ENCODE measurements at places on chromosomes 11 and 22.
A peak's percentile ranks its signal among the peaks of the same experiment; 100 is the strongest.

DNA sequence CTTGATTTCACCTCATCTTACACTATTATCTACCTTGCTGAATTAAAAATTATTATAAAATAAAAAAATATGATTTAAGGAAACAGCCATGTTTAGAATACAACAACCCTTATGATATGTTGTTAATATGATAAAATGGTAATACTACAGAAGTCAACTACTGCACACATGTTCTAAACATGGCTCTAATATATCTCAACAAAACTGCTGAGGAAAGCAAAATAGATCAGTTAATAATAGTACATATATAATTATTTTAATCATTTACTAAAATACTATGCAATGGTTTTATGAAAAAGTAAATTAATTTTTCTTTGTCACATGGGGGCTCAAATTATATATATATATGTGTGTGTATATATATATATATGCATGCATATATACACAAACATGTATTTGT, 57.7 kb downstream of the EIF3M start:
- DNase-seq: no peak

DNA sequence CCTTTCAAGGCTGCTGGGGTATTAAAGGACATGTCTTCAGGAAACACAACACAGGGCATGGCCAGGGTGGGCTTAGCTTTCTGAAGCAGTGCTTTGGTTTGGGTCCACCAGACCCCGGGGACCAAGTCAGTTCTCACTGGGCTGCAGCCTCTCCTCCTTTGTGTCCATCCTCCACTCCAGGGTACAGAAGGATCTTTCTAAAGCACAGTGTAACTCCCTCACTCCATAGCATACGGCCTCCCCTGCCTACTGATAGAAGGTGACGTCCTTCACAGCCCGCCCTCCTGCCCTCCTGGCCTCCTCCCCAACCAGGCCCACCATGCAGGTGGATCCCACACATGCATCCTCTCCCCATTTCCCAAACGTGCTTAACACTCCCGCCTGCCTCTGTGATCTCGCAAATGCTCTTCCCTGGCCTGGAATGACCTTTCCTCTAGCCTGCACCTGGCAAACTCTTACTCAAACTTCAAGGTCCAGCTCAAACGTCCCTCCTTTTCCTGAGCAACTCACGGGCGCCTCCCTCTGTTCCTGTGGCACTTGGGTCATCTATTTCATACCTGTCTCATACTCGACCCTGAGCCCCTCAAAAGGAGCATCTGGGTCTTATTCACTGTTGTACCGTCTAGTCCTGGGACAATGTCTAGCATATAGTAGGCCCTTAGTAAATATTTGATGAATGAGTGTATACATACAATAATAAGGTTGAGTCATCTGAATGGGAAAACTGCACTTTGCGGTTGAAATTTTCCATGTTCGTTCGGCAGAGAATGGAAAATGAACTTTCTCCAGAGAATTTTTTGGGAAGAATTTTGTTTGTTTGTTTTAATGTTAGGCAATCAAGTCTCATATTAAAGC, 187.7 kb downstream of the EFCAB6 start:
- no peak for DNase-seq

GRCh38 chr11:86135319-86135714, 66.4 kb upstream of the PICALM start:
- no peak for DNase-seq

DNA sequence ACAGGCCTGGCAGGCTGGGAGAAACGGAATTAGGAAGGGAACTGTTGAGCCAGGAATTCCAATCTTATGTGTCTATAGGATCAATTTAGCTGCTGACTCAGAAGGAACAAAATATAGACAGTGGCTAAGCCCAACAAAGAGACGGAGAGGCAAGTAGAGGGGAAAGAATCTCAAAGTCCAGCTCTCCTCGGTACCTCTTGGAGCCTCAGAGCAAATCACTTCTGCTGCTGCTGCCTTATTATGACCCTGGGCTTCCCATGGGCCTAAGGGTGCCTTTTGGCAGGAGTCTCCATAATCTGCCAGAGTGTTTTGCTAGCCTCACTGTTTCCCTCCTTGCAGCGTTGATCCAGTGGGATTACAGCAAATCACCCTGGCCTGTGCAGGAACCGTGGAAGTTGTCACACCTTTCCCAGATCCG, 31.7 kb downstream of the PAX6 start:
- no peak for DNase-seq

- no peak for DNase-seq
Observed at GRCh38 chr22:42752230-42752746, 31.6 kb upstream of the A4GALT start.

- peak; percentile 33 for DNase-seq
Observed at GRCh38 chr11:75582895-75583717, 21.1 kb downstream of the SERPINH1 start.

DNA sequence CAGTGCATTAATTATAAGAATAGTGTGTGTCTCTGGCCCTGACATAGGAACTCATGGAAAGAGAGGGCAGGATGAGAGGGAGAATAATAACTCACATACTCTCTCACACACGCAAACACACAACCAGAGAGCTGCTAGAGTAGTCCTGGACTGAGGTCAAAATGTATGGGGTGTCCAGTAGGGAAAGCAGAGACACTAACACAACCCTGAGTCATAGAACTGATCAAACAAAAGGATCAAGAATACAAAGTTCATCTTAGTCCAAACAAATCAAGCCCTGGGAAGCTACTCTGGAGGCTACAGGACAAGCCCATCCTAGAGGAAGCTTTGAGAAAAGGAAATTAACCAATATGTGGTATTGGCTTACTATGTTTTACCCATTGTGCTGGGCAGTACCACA, 178.5 kb upstream of the GUCY1A2 start:
- no peak for DNase-seq

- no peak for DNase-seq
Observed at GRCh38 chr11:124882339-124883071, 15.2 kb downstream of the ROBO4 start.

DNA sequence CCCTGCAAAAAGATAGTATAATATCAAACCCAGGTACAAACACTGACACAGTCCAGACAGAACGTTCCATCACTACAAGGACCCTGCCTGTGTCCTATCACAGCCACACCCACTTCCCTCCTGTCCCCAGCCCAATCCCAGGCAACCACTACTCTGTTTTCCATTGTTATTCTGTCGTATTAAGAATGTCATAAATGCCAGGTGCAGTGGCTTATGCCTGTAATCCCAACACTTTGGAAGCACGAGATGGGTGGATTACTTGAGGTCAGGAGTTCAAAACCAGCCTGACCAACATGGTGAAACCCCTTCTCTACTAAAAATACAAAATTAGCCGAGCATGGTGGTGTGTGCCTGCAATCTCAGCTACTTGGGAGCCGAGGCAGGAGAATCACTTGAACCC, 89.0 kb downstream of the TRMU start:
- DNase-seq: no peak

- DNase-seq: no peak
Observed at GRCh38 chr11:27234043-27234668, 128.9 kb downstream of the CCDC34 start.

GRCh38 chr22:44620129-44620840, 81.7 kb upstream of the PRR5 start:
- DNase-seq: peak; percentile 92

DNA sequence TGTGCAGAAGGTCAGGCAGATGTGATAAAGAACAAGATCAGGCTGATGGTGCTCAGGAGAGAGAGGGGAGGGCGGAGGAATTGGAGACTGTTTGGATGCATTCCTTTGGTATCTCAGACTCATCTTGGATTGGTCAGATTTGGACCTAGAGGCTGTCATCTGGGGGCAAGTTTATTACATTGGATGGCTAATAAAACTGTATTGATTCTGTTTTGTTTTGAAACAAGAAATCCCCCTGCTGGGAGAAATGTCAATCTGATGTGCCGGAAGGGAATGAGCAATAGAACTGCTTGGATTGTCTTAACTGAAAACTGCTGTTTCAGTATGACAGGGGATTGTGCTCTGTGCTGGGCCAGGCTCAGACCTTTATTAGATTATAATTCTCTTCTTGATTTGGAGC, 25.5 kb upstream of the CCDC90B start:
- DNase-seq: no peak

- DNase-seq: peak; percentile 61
Observed at GRCh38 chr11:48005136-48005535, 24.8 kb downstream of the PTPRJ start.

DNA sequence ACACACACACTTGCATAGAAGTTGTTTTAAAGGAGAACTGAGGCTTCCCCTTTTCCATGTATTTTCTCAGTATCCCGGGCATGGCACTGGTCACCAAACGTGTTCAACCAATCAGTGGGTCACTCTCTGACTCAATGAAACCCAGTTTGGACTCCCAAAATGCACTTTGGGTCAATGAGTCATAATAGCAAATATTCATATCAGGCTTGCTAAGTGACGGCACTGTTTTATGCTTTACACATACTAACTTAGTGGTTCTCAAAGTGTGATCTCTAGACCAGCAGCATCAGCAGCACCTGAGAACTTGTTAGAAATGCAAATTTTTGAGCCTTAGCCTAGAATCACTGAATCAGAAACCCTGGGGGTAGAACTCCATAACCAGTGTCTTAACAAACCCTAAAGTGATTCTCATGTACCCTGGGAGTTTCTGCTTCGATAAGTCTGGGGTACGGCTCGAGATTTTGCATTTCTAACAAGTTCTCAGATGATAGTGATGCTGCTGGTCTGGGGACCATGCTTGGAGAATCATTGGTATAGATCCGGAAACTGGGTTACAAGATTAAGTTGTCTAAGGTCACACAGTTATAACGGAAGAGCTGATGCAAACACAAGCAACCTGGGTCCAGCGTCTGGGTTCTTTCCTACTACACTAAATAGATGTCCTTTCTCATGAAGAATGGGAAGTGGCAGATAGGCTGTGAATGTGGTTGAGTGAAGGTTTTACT, 35.6 kb downstream of the ETS1 start:
- peak; percentile 64 for DNase-seq

- DNase-seq: no peak
Observed at GRCh38 chr11:100190395-100190794, 496.7 kb upstream of the ARHGAP42 start.

DNA sequence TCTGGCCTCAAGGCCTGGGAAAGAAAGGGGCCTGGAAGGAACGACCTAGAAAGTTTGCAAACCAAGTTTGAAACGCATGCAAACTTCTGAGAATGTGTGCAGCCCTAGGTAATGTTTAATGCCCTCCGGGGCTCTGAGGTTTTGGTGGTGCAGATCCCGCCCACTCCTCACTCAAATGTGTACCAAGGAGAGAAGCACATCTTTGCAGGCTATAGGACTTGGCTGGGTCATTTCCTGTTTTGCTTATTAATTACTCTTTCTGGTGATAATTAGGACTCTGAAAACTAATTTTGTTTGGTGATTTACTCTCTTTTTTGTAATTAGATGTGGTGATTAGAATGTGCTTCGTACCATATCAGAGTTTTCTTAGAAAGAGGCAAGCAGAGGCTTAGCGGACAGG, 625.9 kb upstream of the CADM1 start:
- DNase-seq: no peak

DNA sequence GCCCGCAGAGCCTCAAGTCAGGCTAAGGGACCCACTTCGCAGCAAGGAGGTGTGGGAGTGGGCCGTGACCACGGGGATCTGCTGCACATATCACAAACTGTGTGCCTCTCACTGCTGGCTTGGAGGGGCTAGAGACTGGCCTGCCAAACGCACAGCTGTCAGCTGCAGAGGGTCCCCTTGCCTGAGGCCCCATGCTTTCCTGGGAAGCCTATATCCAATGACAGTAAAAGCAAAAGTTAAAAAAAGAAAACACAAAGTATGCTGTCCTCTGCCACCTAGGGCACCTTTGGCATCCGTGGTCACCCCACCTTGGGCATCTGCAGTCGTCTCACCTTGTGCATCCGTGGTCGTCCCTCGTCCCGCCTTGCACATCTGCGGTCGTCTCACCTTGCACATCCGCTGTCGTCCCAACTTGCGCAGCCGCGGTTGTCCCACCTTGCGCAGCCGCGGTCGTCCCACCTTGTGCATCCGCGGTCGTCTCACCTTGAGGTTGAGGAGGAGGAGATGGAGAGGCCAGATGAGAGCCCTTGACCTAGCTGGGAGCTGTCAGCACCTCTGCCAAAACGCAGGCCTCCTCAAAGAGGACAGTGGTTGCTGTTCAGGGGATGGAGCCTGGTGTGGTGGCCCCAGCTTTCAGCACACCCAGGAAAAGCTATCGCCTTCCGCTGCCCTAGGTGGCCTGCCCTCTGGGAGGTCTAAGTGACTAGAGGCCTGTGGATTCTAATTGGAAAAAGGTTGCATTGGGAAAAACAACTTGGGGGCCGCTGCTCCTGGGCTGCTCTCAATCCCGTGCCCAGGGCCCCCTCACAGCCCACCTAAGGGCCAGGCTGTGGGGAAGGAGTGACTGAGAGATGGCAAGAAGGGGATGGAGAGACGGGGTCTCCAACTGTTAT, 90.5 kb downstream of the MYEOV start:
- no peak for DNase-seq

DNA sequence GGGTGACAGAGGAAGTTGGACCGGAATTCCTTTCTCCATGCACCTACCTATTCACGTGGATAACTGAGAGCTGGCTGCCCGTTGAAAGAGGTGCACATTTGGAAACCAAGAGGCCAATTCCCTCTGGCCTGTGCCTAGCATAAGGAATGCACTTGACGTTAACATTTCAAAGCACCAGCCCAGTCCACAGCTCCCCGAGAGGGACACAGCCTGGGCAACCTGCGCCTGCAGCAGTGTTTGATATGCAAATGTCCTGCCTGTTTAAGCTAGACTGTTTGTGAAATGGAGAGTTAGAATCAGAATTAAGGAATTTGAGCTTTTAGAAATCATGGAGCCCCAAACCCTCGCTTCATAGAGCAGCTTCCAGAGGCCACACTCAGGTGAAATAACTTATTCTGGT, 126.1 kb downstream of the DSCAML1 start:
- DNase-seq: no peak

- DNase-seq: no peak
Observed at GRCh38 chr11:130642994-130643393, 194.5 kb downstream of the ADAMTS15 start.

DNA sequence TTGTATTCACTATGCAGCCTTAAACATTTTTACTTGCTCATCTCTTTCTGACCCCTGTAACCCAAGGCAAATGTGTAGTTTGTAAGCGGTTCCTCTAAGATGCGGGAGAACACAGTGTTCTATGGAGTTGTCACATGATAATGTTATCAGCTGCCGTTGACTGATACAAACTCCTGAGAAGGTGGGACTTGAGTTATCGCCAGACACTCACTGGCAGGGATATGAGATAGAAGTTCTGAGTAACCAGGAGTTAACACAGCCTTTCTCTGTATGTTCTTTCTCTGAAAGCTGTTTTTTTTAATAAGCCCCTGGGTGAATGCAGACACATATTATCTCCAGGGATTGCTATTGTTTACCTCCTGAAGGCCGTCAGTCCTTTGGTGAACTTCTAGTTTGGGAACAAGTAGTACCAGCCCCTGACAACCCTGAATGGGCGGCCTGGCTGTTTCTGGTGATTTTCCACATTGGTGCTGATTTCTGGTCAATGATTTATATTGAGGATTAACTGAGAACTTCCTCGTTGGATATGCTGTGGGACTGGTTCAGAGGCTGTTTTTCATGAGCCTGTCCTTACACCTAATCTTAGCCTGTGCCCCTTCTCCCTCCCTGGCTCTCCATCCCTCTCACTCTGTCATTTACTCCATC, 155.3 kb upstream of the RASSF10 start:
- no peak for DNase-seq

All from CD4-positive, alpha-beta T cell treated with Interleukin-17A for 1 hour (primary cell).